ENCODE measurements at places on chromosomes 13 and 19.

- peak; percentile 78 for DNase-seq
These were observed 13.9 kb downstream of the APLP1 start for GRCh38 chr19:35882114-35882832.

- DNase-seq, result peak; percentile 18
These were observed 51.6 kb upstream of the EHD2 start for GRCh38 chr19:47661611-47662010.

DNA sequence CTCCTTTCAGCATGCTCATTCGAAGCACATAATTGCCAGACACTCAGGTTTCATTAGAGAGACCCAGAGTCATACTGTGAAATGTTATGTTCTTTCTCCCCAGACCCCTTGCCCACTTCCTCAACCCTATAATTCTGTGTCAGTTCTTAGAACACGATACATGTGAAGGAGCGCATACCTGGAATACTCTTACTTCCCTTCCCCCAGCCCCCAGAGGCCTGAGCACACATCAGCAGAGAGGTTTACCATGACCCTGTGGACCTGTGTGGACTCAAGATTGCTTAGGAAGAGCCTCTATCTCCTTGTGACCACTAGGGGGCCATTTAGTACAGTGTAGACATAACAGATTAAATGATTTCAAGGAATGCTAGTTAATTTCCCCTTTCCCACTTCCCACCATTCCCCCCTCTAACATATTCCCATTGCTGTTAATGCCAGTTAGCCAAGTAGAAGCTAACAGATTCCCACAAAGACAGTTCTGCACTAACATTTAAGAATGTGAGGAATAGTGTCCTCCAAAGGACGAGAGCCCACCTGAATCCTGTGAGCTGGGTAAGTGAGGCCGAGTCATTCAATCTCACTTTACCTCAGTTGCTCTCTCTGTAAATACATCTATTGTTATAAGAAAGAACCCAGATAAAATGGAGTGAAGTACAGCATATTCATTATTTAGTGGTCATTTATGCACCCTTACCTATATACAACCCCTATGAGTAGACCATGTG lies 154.2 kb upstream of the MAB21L1 start:
- peak; percentile 88 for DNase-seq

DNA sequence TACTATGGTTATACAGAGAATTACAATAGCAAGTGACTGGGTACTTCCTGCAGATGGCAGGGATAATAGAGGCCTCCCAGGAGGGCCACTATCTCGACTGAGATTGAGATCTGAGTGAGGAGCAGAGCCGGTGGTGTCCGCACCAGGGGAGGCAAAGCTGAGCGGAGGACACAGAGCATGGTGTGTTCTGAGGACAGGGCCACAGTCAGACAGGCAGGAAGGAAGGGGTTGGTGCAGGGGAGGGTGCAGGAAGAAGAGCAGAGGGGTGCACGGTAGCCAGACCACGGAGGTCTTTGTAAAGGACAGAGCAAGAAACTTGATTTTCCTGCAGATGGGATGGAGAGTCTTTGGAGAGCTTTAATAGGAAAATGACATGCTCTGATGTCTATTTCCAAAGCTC lies 152.4 kb downstream of the SHISA2 start:
- no peak for DNase-seq

- peak; percentile 50 for DNase-seq
These were observed 7.7 kb downstream of the TECR start for GRCh38 chr19:14536926-14537692.

DNA sequence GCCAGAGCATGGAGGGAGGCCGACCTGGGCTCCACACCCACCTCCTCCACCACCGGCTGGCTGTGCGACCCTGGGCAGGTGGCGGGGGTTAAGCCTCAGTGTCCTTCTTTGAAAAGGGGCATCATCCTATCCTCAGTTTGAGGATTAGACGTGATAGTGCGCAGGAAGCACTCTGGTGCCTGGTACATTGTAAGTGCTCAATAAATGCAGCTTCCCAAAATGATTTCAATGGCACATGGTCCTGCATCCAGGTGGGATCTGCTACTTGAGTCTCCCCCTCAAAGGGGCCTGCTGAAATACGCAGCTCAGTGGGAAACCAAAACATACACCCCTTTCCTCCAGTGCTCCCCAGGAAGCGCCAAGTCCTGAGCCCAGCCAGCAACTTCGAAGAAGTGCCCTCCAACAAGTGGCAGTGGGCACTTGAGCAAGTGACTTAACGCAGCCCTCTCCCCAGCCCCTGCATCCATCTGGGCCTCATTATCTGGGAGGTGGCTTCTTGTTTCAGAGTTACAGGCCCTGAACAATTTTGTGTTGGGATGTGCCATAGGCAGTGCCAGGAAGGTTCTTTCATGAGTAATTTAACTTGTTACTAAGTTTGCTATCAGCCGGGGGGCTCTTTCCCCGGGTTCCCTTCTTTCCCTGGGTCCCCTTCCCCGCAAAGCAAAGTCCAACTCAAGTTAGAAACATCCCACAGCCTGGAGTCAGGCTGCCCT lies 17.9 kb downstream of the ACTN4 start:
- DNase-seq, result peak; percentile 46

- no peak for DNase-seq
These were observed 109.6 kb downstream of the VWA8 start for GRCh38 chr13:41851351-41851750.

- peak; percentile 29 for DNase-seq
These were observed 16.0 kb downstream of the GNA15 start for GRCh38 chr19:3151563-3152418.

- DNase-seq, result peak; percentile 81
These were observed 2.0 kb downstream of the ITPKC start for GRCh38 chr19:40718774-40719391.

DNA sequence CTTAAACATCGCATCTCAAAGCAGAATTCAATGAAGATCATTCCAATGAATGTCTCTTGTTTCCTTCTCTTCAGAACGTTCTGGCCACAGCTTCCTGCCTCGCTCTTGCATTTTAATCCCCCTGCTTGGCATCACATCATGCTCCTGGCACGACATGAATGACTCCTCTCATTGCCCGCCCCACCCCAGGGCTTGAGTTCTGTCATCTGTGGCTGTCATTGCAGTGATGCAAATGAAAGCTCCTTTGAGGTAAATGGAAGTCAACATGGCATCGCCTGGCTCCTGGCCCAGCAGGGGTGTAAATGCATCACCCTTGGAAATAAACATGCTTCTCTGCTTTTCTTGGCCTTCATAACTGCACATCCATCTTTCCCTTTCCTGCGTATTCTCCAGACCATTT lies 48.6 kb downstream of the SCEL start:
- no peak for DNase-seq

DNA sequence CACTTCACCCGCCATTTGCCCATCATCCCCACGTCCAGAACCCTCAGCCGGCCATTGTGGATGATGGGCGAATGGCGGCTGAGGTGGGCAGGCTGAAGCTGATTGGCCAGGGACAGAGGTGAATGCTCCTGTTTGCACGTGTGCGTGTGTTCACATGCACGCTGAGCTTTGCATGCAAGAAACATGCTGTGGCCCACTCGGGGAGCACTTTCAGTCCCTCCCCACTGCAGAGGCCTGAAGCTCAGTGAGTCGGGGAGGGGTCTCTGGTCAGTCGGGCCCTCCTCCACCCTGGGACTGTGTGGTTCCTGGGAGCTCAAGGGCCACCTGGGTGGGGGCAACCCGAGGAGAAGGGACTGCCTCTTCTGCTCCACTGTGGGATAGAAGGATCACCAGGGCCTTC lies 24.9 kb downstream of the CEBPA start:
- DNase-seq, result no peak

GRCh38 chr13:36366031-36366430 lies 19.8 kb upstream of the SPART start:
- DNase-seq, result no peak

GRCh38 chr19:31717269-31717923 lies 368.2 kb upstream of the TSHZ3 start:
- DNase-seq, result no peak

DNA sequence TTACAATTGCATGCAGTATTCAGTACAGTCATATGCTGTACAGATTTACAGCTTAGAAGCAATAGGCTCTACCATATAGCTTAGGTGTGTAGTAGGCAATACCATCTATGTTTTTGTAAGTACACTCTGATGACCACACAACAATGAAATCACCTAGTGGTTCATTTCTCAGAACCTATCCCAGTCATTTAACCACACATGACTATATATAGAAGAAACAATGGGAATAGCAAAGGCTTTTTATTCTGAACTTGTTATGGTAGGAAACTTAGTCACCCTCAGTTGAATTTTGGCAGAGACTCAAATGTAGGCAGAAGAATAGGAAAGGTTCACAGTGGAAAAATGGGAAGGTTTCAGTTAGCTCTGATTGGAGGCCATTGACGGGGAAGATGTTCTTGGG lies 1075.1 kb upstream of the MIR17HG start:
- peak; percentile 46 for DNase-seq

DNA sequence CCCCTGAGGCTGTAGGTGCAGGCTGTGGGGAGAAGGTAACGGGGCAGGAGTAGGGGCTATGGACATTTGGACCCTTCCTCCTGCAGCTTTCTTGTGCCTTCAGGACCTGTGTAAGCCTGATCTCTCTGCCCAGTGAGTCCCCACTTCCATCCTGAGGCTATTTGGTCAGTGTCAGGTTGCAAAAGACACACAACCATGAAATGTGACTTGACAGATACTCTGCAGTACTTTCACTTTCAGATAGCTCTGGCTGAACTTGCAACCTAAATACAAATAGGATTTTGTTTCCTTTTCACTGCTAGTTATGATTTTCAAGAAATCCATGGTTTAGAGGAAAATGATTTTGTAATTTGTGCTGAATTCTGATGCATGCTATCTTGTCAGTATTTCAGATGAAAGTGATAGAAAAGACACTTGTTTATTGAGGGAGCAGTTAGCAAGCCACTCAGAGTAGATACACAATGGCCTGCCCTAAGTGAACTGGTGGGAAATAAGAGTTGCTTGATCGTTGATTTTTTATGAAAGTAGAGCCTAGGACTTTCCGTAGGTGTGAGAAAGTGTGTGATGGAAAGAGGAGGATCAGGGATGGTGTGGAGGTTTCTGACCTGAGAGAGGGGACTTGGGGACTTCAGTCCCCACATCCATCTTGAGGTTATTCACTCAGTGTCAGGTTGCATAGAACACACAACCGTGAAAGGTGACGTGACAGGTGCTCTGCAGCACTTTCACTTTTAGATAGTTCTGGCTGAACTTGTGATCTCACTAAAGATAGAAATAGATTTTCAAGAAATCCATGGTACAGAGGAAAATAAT lies 18.1 kb upstream of the EID2 start:
- DNase-seq, result no peak

DNA sequence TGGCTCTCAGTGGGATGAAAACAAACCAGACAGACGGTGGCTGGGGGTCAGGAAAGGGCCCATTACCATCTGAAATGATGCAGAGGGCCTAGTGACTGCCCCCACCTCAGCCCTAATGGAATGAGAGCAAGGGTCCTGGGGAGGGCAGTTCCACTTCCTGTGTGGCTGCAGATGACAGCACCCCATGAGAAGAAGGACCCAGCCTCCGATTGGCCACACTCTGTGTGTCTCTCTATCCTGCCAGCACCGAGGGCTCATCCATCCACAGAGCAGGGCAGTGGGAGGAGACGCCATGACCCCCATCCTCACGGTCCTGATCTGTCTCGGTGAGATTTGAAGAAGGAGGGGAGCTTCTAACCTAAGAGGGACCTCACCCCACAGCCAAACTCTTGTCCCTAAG lies 498 bp downstream of the LILRB1 start:
- no peak for DNase-seq

GRCh38 chr13:97826421-97827012 lies 127.0 kb upstream of the IPO5 start:
- no peak for DNase-seq

DNA sequence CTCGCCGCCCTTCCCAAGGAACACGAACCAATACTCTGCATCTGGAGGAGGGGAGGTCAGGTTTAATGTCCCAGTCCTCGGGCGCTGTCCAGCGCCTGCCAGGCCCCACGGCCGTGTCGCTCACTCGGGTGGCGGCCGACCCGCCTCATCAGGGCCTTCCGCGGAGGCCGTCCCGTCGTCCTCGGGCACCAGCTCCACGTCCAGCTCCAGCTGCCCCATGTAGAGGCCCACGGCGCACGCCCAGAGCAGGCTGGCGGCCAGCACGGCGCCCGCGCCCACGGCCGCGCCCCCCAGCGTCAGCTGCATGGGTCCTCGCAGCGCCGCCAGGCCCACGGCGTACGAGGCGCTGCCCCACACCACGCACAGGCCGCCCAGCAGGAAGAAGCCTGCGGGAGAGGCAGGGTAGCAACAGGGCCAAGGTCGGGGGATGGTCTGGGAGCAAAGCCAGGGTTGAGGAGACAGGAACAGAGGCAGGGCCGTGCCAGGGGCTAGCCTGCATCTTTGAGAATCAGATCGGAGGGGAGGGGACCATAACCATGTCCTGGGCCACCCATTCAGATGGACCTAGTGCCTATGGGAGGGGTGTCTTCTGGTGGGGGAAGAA lies 2.5 kb downstream of the TMEM160 start:
- no peak for DNase-seq

DNA sequence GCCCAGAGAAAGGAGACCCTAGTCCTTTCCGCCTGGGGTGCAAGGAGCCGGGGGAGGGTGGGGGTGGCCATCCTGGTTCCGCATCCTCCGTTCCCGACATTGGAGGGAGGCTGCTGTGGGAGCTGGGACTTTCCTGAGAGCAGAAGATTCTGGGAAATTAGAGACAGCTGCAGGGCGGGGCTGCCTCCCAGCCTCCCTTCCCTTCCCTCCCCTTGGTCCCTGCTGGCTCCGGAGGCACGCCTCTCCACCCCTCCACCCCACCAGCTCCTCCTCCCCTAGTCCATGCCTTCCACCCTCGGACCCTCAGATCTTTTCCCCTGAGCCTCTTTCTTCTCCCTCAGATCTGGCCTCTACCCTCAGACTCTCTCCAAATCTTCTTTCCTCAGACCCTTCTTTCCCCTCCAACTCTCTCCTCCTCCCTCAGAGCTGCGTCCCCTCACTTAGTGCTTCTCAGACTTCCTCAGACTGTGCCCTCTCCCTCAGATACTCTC lies 3.1 kb upstream of the BCL3 start:
- DNase-seq, result peak; percentile 87

DNA sequence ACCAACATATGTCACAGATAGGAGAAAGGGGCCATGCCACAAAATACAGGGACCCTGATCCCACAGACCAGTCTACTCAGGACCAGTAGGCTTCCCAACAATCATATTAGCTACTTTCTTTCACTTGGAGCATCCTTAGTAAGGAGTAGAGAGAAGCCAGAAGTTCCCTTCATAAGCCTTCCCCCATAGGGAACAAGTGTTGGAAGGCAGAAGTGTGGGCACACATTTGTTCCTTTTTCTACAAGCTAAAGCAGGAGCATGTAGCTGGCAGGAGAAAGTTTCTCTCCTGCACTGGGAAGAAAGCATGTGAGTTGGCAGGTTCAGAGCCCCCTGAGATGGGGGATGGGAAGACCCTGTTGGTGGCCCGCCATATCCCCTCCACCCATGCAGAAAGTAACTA lies 165.4 kb downstream of the KCTD12 start:
- no peak for DNase-seq

GRCh38 chr19:39148939-39149529 lies 23.4 kb downstream of the PAK4 start:
- no peak for DNase-seq

DNA sequence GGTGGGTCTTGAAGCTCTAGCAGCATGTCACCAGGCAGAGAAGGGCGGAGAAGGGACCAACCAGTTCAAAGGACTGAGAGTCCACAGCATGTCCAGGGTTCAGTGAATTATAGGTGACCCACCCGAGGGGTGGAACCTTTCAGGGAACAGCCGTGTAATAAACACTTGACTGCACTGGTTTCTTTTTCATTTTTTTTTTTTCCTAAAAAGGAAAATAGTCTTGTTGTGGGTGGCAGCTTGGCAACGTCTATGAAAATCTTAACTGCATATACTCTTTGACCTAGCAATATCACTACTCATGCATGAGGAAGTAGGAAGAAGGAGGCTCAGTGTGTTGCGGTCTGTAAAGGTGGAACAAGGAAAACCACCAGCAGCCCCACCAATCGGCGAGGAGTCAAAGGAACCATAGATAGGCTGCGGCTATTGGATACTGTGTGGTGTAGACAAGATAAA lies 13.0 kb upstream of the MYH14 start:
- DNase-seq, result no peak
